CD4-positive, alpha-beta T cell treated with Interleukin-4 for 4 hours (primary cell): ENCODE measurements at places on chromosomes 3 and 15.

DNA sequence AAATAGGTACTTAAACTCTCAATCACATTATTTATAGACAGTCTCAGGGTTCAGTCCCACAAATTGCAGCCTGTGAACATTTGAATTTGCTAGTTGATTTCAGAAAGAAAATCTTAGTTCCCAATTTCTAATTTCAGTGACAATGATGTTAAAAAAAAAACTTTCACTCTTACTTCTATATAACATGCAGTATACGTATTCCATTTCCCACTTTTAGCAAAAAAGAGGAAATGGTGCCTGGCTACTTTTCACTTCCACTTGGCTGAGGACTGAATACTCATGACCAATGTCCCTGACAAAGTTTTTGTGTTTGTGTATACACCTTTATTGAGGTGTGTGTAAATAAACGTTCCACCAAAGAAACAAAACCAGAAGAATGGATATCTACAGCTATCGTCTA, 32.1 kb upstream of the XCR1 start:
- DNase-seq: no peak

DNA sequence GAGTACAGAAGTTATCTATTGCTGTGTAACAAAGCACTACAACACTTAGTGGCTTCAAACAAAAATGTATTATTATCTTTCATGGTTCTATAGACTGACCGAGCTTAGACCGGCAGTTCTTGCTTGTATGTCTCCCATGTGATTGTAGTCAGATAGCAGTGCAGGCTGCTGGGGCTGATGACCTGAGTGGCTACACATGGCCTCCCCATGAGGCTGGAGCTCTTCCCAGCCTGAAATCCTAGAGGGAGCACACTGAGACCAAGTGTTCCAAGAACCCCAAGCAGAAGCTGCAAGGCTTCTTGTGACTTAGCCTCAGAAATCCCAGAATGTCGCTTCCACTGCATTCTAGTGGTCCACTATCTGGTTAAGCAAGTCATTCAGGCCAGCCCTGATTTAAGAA, 141.2 kb upstream of the TLE3 start:
- DNase-seq: no peak

- DNase-seq: no peak
These were observed 3.9 kb downstream of the HYAL2 start for GRCh38 chr3:50318615-50319014.

GRCh38 chr15:47394286-47394809, 323.0 kb upstream of the SEMA6D start:
- no peak for DNase-seq

GRCh38 chr3:128413003-128413370, 53.7 kb downstream of the DNAJB8 start:
- DNase-seq: no peak

DNA sequence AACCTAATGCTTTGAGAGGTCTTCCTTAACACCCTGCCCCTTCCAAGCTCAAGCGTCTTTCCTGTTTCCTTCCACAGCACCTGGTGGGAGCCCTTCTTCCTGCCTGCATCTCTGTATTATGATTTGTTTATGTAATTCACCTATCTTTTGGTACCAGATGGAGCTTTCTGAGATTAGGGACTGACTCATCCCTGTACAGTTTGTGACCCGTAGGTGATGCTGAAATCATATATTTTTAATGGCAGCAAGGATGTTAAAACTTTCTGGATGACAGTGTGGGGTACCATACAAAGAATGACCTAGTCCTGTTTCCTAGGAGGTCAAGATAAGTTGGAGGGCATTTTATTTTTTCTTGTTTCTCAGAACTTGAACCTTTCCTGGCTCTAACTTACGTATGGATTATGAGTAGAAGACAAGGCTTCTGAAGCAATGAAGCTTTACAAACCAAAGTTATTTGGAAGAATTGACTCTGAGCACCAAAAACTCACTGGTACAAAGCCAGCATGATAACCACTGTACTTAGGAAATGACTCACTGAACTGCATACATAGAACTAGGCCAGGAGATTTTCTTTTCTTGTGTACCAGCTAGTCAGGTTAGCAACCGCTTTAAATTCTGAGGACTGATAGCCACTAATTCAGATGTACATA, 46.6 kb downstream of the HHLA2 start:
- no peak for DNase-seq

GRCh38 chr3:96970211-96970610, 155.8 kb downstream of the EPHA6 start:
- no peak for DNase-seq

DNA sequence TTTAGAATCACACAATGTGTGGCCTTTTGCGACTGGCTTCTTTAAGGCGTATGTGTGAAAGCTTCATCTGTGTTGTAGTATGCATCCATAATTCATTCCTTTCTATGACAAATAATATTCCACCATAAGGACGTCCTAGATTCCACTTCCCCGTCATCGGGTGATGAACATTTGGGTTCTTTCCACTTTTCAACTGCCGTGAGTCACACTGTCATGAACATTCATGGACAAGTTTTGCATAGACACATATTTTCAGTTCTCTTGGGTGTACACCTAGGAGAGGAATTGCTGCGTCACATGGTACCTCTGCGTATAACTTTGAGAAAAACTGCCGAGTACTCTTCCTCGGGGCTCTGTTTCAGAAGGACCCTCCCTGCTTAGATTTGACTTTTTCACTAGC, 97.3 kb downstream of the TOP2B start:
- no peak for DNase-seq

- no peak for DNase-seq
These were observed 76.6 kb upstream of the PTX3 start for GRCh38 chr3:157360044-157360443.

GRCh38 chr3:170128977-170129431, 52.5 kb downstream of the PHC3 start:
- DNase-seq: no peak

GRCh38 chr3:77296527-77296926, 256.6 kb downstream of the ROBO2 start:
- no peak for DNase-seq

DNA sequence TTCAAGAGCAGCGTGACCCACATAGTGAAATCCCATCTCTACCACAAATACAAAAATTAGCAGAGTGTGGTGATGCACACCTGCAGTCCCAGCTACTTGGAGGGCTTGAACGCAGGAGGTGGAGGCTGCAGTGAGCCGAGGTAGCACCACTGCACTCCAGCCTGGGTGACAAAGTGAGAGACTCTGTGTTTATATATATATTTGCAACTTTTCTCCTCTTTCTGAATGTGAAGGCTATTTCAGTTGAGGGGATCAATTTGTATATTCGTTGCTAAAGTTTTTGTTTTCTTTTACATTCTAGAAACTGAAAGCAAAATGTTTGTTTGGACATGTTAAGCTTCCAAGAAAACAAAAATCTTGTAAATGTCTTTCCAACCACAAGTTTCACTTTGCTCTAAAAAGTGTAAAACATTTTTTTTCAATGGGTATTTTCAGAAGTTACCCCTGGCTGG, 29.8 kb upstream of the FAM98B start:
- DNase-seq: no peak

DNA sequence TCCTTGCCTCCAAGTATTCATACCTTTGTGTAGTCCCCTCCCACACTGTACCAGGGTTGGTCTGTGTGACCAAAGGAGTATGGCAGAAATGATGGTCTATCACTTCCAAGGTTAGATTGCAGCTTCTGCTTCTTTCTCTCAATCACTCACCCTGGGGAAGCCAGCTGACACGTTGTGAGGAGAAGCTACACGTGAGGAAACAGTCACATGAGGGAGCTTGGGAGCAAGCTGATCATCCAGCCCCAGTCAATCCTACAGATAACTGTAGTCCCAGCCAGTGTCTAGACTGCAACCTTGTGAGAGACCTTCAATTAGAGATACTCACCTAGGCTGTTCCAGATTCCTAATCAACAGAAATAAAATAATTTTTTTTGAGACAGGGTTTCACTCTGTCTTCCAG, 6.2 kb upstream of the ZNF774 start:
- no peak for DNase-seq

- DNase-seq: no peak
These were observed 56.0 kb downstream of the RAB11A start for GRCh38 chr15:65925338-65925737.

GRCh38 chr3:17951241-17951640, 208.8 kb upstream of the TBC1D5 start:
- DNase-seq: no peak

DNA sequence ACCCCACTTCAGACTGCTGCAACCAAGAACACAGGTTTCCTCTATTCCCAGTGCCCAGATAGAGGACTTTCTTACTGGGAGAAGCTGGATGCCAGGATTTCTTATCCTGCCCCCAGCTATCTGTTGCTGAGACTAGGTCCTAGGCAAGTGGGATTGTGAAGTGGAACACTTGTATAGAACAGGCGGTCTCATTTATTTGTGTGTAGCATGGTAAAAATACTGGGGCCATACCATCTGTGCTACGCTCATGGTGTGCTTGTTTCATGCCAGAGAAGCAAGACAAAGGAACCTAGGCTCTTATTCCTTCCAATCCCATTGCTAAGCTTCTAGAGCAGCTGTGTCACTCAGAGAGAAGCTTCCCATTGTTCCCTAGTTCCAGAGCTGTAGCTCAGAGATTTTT, 191.5 kb upstream of the EPHA6 start:
- no peak for DNase-seq

GRCh38 chr15:77426871-77427270, 6.2 kb downstream of the HMG20A start:
- no peak for DNase-seq

DNA sequence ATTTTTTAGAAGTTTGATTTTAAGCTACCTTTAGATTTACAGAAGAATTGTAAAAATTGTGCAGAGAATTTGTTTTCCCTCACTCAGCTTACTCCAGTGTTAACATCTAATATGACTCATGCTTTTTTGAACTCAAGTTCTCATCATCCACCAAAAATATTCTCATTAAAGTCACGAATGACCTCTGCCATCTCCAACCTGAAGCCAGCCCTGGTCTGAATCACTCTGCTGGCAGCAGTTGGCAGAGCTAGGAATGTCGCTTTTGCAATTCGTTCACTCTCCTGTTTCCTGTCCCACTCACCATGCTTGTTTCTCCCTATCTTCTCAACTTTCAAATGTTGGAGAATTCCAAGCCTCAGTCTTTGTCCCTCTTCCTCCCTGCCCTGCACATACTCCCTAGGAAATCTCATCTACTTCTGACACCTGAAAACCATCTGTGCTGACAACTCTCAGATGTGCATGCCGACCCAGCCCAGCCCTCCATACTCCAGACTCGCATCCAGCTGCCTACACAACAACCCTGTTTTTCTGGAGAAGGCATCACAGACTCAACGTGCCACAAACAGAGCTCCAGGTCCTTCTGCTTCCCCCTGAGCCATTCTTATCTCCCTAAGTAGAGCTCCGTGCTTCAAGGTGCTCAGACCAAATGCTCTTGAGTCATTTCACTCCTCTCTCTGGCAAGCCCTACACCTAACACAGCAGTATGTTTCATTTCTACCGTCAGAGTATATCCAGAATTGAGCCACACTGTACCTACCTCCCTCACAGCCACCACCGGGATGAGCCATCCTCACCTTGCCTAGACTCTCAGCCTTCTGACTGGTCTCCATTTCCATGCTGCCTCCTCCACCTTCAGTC, 24.9 kb downstream of the PRR23E start:
- no peak for DNase-seq

DNA sequence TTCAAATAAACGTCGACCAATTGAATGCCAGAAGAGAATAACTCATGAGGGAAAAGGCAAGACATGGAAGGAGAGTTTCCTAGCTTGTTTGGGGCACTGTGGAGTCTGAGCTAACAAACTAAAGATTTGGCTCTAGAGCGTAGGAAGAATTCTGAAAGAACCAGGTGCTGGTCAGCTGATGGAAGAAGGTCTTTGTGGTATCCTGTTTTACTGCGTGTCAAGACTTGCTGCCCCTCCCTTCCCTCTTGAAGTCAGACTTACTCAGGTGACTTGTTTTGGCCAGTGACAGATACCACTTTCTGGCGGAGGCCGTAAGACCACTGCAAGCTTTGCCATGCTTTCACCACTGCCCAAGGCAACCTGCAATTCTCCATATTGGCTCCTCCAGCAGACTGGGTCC, 673 bp upstream of the HCLS1 start:
- DNase-seq: no peak

- DNase-seq: peak; percentile 45
These were observed 85.1 kb downstream of the PDCD6IP start for GRCh38 chr3:33883538-33883950.

DNA sequence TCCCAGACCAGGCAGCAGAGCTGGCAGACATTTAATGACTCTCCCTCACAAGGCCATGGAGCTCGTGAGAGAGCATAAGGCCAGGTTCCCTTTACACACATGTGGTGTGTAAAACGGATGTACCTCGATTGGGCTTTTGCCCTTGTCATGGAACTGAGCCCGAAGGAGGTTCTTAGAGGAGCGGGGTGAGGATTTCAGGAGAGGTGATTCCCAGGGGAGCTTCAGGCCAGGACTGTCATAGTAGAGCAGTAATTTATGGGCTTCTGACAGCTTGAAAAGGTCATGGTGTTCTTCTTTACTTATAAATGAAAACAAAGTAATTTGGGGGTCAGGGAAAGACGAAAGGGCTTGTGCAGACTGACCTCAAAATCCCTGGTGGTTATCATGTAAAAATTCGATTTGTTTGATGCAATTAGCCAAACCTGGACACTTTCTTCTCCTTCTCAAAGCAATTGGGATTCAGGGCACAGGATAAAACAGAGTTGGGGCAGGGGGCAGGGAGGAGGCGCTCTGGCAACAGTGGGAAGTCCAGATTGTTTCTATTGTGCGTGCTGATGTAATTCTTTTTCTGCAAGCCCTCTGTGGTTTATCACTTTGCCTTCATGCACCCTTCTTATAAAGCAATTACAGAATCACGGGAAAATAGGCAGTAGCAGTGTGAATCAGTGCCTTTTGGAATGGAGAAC, 51.0 kb downstream of the CACNA1D start:
- DNase-seq: no peak

GRCh38 chr3:64945171-64945729, 257.4 kb upstream of the ADAMTS9 start:
- DNase-seq: no peak

- no peak for DNase-seq
These were observed 192.4 kb upstream of the VEPH1 start for GRCh38 chr3:157695586-157695985.

DNA sequence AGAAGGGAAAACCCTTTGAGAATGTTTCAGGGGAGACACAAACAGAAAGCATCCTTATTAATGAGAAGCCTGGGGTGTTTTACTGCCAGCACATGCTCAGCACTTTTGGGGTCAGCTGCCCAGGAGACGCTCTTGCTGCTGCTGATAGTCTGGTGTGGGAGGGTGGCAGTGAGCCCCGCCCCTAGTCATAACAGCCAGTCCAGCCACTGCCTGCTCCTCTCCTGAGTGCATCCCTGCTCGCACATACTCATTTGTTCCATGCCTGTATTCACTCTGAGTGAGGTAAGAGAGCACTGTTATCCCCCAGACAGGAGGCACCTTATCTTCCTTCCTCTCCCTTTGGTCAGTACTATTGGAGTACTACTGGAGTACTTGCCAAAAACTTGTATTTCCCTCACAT, 101.3 kb downstream of the ETFA start:
- DNase-seq: no peak

DNA sequence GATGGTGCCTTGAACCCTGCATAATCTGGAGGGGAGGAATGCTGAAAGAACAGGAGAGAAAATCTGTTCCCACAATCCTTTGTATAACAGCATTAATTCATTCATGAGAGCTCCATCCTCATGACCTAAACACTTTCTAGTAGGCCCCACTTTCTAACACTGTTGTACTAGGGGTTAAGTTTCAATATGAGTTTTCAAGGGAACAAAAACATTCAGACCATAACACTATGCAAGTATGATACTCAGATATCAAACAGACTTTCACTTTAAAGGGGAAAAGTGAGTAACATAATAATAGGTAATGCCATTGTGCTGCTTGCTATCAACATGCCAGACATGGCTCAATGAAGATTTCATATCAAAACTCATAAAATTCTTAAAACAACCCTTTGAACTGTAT, 32.4 kb upstream of the PLSCR2 start:
- no peak for DNase-seq

GRCh38 chr15:92883876-92884435, 16.2 kb upstream of the CHD2 start:
- DNase-seq: no peak
